Calu3 (cell line): ENCODE measurements at places on chromosomes 16 and 17. TPM values are rescaled to one million over a fixed set of nuclear protein-coding genes. Genes with fewer than 3 reads are reported as not detected.
A peak's percentile ranks its signal among the peaks of the same experiment; 100 is the strongest.

- H3K4me3 ChIP-seq, result peak within 1 kb of the TSS; percentile 75
- H3K36me3 ChIP-seq, result peaks cover 8% of the 10 kb centered on the region
- H3K27me3 ChIP-seq, result peaks cover 63% of the 10 kb centered on the region
- H3K4me1 ChIP-seq, result peaks cover 22% of the 10 kb centered on the region
Measured at GRCh38 chr17:47850692-47851573, at the start of gene SP6. SP6 (minus strand) TSS chr17:47851163; CDS start chr17:47848429, 2,734 bp downstream.

DNA sequence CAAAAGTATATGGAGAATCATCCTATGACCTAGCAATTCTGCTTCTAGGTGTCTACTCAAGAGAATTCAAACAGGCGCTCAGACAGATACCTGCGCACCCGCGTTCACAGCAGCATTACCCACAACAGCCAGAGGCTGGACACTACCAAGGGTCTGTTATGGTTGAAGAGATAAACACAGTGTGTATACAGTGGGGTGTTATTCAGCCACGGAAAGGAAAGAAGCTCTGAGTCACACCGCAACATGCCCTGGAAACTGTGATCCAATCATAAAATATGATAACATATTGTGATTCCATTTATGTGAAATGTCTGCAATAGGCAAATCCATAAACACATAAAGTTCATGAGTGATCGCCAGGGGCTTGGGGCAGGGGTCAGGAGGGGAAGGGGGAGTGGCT lies 18.0 kb upstream of the JPH3 start:
- H3K36me3 ChIP-seq, result peaks cover 7% of the 10 kb centered on the region
- H3K4me1 ChIP-seq, result peaks cover 29% of the 10 kb centered on the region
- H3K4me3 ChIP-seq, result no peak overlapping the region
- H3K27ac ChIP-seq, result no peak overlapping the region
- no peak for DNase-seq

DNA sequence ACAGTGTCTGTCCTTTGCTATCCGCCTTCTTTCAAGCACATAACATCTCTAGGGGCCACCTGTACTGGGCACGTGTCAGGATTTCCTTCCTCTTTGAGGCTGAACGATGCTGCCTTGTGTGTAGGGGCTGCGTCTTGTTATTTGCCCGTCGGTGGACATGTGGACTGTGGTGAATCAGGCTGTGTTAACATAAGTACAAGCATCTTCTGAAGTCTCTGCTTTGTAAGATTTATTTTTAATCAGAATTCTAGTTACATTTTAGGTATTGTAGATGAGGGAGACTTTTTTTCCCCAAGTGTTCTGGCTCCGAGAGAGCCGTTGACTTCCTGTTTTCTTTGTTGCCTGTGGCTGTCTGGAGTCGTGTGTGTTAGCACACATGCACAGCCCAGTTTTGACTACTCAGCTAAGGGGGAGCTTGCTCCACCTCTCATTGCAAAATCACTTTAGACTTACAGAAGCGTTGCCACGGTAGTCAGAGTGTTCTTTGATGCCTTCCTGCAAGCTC lies 26.1 kb downstream of the SPG7 start:
- H3K4me3 ChIP-seq, result no peak overlapping the region
- H3K36me3 ChIP-seq, result peaks cover 60% of the 10 kb centered on the region
- no peaks in the 10 kb centered on the region for H3K27me3 ChIP-seq
- no peaks in the 10 kb centered on the region for H3K4me1 ChIP-seq

DNA sequence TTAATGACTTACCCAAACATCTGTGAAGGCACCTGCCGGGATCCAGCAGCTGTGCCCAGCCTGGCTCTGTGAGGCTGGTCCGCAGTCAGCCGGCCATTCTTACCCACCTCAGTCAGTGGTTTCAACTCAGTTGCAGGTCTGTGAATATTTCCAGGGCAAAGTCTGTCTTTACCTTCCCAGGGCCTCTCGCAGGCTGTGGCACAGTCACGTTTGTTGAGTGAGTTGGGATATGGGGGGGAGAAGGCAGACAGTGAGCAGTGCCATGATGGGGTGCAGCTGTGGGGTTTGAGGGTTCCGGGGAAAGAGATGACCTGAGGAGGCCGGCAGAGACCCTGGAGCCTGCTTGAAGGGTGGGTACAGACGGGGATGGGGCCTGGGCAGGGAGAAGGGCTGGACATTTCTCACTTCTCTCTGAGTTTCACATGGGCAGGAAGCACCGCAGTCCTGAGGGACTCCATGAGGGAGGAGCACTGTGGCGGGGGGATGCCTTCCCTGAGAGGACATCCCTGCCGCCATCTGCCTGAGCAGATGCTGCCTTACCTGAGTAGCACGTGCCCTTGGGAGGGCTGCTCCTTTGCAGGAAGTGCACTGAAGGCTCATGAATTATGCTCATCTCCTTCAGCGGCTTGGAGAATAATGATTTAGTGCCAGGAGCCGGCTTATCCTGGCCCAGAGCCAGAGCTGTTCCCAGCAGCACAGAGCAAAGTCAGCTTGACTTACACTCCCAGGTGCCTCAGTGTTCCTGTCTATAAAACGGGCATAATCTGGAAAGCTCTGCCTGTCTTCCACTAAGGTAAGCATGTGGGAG lies 48.1 kb downstream of the KSR1 start:
- no peaks in the 10 kb centered on the region for H3K27me3 ChIP-seq
- H3K36me3 ChIP-seq, result no peaks in the 10 kb centered on the region
- DNase-seq, result no peak
- no peak overlapping the region for H3K4me3 ChIP-seq
- H3K4me1 ChIP-seq, result peaks cover 14% of the 10 kb centered on the region

DNA sequence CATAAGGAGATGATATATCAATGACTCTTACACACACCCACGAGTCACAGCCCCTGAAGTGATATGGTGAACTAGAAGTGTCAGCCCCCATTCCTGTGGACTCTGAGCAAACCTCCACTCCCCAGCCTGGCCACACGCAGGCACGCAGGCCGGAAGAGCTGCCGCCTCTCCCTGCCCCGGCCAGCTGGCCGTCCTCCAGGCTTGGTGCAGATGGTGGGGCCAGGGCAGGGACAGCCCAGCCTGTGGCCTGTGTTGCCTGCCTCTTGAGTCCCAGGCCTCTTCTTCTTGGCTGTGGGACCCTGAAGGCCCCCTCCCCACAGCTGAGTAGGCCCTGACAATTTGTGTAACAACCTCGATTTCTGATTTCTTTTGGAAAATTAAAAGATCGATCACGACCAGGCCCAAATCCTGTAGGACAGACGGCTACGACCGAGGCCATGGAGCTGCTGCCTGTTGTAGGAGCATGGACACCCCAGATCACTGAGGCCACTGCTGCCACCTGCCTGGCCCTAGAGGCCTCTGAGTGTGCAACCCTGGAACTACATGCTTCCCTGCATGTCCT lies 10.0 kb upstream of the MPRIP start:
- H3K36me3 ChIP-seq, result peaks cover 26% of the 10 kb centered on the region
- H3K27me3 ChIP-seq, result no peaks in the 10 kb centered on the region
- DNase-seq, result peak; percentile 73
- H3K27ac ChIP-seq, result peak overlapping the region; percentile 89
- H3K4me3 ChIP-seq, result peak overlapping the region; percentile 14
- H3K4me1 ChIP-seq, result peaks cover 51% of the 10 kb centered on the region

GRCh38 chr17:77128896-77129567 lies 11.7 kb upstream of the SEC14L1 start:
- H3K4me3 ChIP-seq, result no peak overlapping the region
- no peak for DNase-seq
- H3K36me3 ChIP-seq, result peaks cover 13% of the 10 kb centered on the region
- H3K4me1 ChIP-seq, result peaks cover 33% of the 10 kb centered on the region

DNA sequence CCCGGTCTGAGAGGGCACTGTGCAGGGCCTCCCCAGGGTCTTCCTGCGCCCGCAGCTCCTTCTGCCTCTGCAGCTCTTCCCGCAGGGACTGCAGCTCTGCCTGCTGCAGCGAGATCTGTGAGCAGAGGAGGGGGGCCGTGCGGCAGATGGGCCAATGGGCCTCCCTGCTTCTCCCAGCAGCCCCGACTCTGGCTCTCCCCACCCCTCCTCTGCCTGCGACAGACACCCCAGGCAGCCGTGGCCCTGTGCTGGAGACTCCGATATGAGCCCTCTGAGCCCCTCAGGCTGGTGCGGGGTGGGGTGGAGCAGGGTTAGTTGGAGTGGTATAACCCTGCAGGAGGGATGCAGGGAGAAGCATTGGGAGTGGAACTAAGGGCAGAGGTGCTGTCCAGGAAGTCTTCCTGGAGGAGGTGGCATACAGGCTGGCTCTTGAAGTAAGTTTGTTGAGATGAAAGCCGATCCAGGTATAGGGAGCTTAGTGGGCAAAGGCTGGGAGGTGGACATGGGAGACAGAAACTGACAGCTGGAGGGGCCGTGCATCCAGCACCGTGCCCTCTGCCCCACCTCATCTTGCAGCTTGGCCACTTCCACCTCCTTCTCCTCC lies 5.0 kb downstream of the THOC6 start:
- no peak for DNase-seq
- peaks cover 82% of the 10 kb centered on the region for H3K36me3 ChIP-seq
- no peak overlapping the region for H3K4me3 ChIP-seq
- H3K4me1 ChIP-seq, result peaks cover 7% of the 10 kb centered on the region
- no peaks in the 10 kb centered on the region for H3K27me3 ChIP-seq

DNA sequence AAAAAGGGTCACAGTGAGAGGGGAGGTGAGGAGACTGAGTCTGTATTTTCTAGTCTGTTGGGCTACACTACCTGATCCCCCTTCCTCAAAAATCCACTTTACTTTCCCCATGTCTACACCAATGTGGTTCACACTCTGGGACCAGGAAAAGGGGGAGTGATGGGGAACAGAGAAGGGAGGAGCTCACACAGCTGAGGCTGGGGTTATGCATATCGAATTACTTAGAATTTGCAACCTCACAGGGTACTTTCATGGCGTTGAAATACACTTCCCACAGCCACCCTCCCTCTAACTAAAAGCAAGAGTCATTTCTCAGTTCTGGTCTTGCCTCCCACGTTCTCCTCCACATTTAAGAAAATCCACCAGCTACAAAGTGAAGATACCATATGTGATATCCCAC lies 14.1 kb downstream of the MAPT start:
- H3K27me3 ChIP-seq, result peaks cover 81% of the 10 kb centered on the region
- DNase-seq, result no peak
- no peak overlapping the region for H3K4me3 ChIP-seq
- H3K27ac ChIP-seq, result no peak overlapping the region
- H3K36me3 ChIP-seq, result no peaks in the 10 kb centered on the region
- H3K4me1 ChIP-seq, result peaks cover under 1% of the 10 kb centered on the region

DNA sequence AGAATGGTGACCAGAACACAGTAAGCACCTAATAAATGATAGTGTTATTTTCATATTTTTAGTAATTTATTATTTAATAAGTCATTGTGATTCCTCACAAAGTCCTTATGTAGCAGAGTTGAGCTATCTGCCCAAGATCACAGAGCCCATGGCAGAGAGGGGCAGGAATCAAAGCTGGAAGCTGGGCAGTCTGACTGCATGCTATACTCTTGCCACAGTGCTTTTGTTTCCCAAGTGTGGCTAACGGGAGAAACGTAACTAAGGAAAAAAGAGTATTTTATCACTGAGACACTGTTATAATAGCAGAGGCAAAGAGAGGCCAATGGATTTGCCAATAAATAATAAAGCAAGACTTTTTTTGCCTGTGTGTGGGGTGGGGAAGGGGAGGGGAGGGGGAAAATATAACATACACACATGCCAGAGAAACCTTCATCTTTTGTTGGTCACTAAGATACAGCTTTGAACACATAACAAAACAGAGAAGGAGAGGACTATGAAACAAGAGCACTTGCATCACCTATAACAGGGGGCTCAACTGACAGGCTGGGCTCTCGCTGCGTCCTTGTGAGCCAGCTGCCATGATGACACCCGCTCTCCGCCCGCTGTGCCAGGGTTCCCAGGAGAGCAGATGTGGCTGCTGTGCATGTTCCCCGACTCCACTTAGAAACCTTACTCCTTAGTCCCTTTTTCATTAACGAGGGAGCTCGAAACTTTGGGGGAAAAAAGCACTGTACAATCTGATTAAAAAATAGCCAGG lies 10.1 kb downstream of the CSNK2A2 start:
- peaks cover 64% of the 10 kb centered on the region for H3K36me3 ChIP-seq
- no peak for DNase-seq
- H3K4me3 ChIP-seq, result no peak overlapping the region
- H3K27me3 ChIP-seq, result no peaks in the 10 kb centered on the region
- peaks cover 9% of the 10 kb centered on the region for H3K4me1 ChIP-seq

- peaks cover 64% of the 10 kb centered on the region for H3K27me3 ChIP-seq
- no peaks in the 10 kb centered on the region for H3K36me3 ChIP-seq
- peak; percentile 66 for DNase-seq
- H3K4me1 ChIP-seq, result no peaks in the 10 kb centered on the region
- no peak overlapping the region for H3K4me3 ChIP-seq
Measured at GRCh38 chr16:77171745-77172635, 19.0 kb upstream of the MON1B start.

CHST5 gene
- total RNA-seq, result 0.42 and 0.64 TPM in 2 replicates

DNA sequence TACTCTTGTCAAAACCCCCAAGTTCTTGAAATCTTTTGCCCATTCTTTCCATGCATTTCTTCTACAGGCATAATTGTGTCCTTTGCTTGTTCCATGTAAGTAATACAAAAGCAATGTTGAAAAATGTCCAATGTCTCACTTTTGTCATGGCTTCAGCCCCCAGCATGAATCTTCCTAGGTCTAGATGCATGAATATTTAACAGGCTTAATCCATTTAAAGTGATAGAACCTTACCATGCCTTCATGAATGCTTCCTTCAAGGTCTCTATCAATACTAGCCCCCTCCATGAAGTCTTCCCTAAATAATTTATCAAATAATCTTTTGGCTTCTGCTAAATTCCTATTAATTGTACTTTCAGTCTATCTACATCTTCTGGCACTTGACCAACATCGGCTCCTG lies 46.1 kb upstream of the ANKFY1 start:
- no peak overlapping the region for H3K4me3 ChIP-seq
- peaks cover 24% of the 10 kb centered on the region for H3K4me1 ChIP-seq
- H3K27me3 ChIP-seq, result no peaks in the 10 kb centered on the region
- DNase-seq, result no peak

MSLN gene
- total RNA-seq, result 3.4 and 8.9 TPM in 2 replicates

DNA sequence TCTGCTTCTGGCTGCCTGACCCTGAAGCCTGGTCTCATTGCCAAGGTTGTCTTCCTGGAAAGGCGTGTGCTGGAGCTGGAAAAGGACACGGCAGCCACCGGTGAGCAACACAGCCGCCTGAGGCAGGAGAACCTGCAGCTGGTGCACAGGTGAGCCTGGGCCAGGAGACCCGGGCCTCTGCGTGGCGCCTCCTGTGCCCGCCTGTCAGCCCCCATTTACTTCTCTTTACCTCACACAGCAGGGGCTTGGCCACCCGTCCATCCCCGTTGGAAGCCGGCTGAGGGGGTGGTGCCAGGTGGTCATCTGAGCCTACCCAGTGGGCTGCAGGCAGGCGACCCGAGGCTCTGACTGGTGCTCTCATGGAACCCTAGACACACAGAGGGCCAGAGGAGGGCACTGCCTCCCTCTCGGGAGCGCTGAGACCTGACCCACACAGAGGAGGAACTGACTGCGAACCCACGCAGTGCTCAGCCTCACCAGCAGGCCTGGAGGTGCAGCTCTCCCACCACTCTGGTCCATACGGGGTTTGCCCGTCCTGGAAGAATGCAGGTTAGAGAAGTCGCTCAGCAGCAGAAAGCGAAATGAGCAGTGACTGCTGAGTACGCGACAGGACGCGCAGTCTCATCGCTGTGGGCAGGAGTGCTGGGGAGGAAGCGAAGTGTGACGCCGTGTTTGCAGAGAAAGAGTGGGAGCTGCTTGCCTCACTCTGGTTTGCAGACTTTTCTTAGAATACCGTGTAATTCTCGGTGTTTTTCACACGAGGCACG lies 21.9 kb upstream of the CAPN15 start:
- peaks cover 9% of the 10 kb centered on the region for H3K4me1 ChIP-seq
- H3K4me3 ChIP-seq, result no peak overlapping the region
- H3K36me3 ChIP-seq, result no peaks in the 10 kb centered on the region
- H3K27ac ChIP-seq, result no peak overlapping the region
- no peak for DNase-seq
- H3K27me3 ChIP-seq, result no peaks in the 10 kb centered on the region

- DNase-seq, result no peak
- H3K4me3 ChIP-seq, result no peak overlapping the region
- H3K27me3 ChIP-seq, result peaks cover 100% of the 10 kb centered on the region
- no peaks in the 10 kb centered on the region for H3K36me3 ChIP-seq
- H3K4me1 ChIP-seq, result no peaks in the 10 kb centered on the region
Measured at GRCh38 chr16:86296256-86296655, 214.1 kb upstream of the FOXF1 start.
